Stimulated activated CD4-positive, alpha-beta T cell treated with anti-CD3 and anti-CD28 coated beads, Interleukin-12 subunit alpha, Interleukin-12 subunit beta, amount 100 ng/mL, for 48 hours (primary cell): ENCODE measurements at places on chromosomes 11 and 22.

- no peak for DNase-seq
These were observed 33.7 kb downstream of the APLP2 start for GRCh38 chr11:130103296-130103814.

GRCh38 chr11:119290894-119291497 is 25.9 kb downstream of the MCAM start:
- DNase-seq = no peak

DNA sequence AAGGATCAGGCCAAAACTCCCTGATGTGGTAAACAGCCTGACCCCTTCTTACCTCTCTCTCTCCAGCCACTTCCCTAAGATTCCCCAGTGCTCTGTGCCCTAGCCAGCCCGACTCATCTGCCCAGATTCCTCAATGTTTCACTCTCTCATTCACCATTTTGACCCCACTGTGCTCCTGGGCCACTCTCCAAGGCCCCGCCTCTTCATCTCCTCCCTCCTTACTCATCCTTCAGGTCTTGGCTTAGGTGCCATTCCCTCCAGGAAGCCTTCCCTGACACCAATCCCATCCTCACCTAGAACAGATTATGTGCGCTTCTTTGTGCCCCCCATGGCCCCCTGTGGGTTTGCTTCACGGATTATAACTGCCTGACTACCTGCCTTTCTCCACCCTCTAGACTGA is 13.2 kb downstream of the SLC43A3 start:
- no peak for DNase-seq

DNA sequence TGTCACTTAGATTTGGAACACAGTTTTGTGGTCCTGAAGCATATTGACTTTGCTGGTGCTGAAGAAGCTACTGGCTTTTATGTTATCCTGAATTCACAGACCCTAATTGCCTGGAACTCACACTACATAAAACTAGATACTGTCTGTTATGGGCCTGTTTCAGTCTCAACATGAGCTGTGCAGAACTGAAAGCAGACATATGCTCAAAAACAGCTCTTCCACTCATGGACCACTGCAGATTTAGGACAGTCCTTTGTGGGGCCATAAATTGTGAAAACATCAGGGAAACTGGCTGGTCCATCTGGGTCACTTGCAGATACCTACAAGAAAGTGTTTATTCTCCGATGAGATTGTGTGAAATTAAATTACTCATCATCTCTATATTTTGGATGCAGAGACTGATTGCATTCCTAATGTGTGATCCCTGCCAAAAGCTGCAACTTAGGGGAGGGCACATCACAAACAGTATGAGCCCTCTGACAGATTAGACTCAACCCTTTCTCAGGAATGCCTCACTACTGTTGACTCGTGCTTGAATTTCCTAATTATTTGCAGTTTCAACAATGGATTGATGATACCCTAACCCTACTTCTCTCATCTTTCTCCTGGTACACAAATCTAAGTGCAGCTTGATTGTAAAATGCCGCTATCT is 10.2 kb upstream of the CLNS1A start:
- no peak for DNase-seq

DNA sequence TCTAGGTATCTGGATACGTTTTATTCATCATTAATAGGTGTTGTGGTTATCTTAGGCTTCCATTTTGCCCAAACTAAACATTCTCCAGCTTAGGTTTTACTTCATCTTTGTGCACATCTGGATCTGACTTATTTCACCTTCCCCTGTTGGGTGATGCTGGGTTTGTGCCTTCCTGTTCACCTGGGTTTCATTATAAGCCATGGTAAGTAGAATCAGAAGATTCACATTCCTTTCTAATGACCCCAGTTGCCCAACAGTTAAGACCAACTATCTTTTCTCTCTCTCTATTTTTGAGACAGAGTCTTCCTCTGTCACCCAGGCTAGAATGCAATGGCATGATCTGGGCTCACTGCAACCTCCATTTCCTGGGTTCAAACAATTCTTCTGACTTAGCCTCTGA is 44.6 kb downstream of the LMO2 start:
- no peak for DNase-seq

- no peak for DNase-seq
These were observed 6.0 kb downstream of the VSIG2 start for GRCh38 chr11:124745835-124746620.

- DNase-seq = no peak
These were observed 29.8 kb downstream of the ZC3H12C start for GRCh38 chr11:110123003-110123402.

GRCh38 chr11:22520521-22520920 is 105.1 kb downstream of the FANCF start:
- DNase-seq = no peak

- no peak for DNase-seq
These were observed 142.4 kb downstream of the CRYBB2 start for GRCh38 chr22:25361899-25362214.

GRCh38 chr11:76218449-76219178 is 12.3 kb upstream of the WNT11 start:
- no peak for DNase-seq

DNA sequence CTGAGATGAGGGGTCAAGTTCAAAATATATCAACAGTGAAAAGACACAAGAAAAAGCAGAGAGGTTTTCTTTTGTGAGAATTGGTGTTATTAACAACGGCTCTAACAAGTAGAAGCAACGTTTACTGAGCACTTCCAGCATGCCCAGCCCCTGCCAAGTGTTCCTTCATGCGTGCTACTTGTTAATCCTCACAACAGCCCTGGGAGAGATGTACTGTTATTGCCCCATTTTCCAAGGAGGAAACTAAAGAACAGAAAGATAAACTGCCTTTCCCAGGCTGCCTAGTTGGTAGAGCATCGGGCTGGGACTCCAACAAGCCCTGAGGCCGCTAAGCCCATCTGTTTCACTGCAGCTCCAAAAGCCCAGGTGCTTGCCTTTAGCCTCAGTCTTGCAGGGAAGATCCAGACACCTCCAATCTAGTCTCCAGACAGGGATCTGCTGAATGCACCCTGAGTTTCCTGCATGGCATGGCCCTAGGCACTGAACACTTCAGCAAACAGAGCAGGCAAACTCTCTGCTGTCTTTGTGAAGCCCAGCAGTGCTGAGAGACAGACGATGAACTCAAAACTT is 25.5 kb downstream of the SPATA19 start:
- DNase-seq = no peak

GRCh38 chr11:117941163-117941707 is 12.0 kb upstream of the TMPRSS13 start:
- DNase-seq = no peak

DNA sequence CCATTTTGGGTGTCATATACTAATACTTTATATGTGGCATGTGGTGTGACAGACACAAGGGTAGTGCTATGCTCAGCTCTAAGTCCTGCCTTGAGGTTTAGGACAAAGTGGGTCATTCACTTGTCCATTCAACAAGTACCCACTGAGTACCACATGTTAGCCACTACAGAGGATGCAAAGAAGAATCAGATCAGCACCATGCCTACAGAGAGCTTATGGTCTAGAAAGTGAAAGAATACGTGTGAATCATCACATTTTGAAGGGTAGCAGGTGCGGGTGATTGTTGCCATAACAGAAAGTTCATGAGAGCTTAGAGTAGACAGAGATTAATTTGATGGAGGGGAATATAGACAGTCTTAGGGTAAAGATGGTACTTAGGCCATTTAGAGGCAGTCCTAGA is 18.3 kb downstream of the CLMP start:
- no peak for DNase-seq

- DNase-seq = no peak
These were observed 22.3 kb downstream of the SMCO4 start for GRCh38 chr11:93520726-93521509.

DNA sequence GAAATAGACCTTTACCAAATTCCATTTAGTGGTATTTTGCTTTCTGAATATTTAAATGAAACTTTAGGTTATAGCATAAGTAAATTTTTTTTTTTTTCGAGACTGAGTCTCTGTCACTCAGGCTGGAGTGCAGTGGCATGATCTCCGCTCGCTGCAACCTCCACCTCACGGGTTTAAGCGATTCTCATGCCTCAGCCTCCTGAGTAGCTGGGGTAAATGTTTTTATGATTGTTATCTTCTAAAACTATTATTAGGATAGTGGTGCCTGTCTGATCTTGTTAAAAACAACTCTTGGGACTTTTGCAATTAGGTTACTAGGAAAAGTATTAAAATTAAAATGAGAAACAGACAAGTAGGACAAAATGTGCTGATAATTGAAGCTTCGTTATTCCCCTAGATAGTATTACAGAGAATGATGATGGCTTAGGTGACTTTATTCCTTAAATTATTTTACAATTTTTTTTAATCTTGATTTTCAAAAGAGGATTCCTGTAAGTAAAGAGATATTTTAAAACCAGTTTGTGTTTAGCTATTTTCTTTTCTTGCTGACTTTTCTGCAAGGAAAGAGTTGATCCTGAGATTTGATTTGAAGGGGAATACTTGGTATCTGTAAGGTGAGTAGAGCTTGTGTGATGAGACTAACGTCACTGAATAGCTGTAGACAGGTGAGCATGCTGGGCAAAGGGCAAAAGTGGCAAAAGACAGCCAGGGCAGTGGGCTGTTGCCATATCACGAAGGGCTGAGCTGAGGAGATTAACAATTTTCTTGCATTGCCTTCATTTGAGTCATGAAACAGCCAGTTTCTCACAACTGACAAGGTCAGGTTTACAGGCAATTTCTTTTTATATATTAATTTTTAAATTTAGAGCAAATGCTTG is 20.8 kb downstream of the CRKL start:
- DNase-seq = no peak

- DNase-seq = peak; percentile 85
These were observed at the start of gene SUN2 for GRCh38 chr22:38755911-38756532. TSS of gene SUN2 (minus strand) at chr22:38755998. CDS start at chr22:38752628, 3,370 bp downstream.

DNA sequence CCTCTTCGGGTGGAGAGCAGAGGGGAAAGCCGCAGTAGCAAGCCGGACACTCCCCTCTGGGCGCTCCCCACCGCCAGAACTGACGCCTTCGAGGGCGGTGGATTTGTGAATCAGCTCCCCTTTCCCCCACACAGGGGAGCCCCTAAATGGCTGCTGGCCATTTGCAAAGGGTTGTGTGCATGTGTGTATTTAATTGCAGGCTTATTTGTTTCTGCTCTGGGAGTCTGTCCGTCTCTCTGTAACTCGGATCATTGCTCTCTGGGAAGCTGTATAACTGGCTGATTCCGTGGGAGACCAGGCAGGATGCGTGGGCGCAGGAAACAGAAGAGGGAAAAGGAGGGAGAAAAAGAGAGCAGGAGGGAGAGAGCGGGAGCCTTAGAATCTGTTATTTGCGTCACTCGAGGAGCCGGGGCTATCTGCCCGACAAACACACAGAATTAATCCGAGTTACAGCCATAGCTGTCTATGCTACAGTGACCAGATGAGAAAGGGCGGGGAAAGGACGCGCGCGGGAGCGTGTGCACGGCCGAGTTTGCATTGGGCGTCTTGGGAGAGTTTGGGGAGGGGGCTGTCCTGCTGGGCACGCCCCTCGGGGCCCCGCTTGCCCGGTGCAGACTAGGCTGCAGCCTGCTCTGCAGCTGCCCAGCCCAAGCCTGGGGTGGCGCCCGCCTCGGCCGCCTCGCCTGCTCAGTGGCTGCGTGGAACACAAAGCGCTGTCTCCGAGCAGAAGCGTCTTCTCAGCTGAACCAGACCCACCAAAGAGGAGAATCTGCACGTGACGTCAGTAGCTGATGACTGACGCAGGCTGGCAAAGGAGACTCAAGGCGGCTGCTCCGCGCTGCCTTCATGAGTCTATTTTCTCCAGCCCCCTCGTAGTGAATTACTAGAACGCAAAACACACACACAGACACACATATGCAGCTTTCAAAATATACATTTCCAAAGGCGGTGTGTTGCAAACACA is 105.3 kb upstream of the HSD17B12 start:
- DNase-seq = no peak

- DNase-seq = no peak
These were observed 1.7 kb downstream of the ANKRD13D start for GRCh38 chr11:67290801-67291200.

GRCh38 chr11:67281552-67282150 is 7.5 kb upstream of the ANKRD13D start:
- DNase-seq = no peak

DNA sequence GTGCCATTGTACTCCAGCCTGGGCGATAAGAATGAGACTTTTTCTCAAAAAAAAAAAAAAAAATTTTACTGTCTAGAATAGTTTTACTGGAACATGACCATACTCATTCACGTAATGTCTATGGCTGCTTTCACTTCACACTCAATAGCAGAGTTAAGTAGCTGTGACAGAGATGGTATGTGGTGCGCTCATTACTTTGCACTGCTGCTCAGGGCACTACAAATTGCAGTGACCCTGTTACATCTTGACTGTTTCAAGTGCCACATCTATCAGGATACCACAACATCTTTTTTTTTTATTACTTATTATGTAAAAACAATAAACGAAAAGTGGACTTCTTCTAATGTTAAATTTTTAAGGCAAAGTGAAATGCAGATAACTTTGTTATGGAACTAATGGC is 110.3 kb downstream of the ARHGAP20 start:
- no peak for DNase-seq

- DNase-seq = no peak
These were observed 3.2 kb upstream of the MTMR3 start for GRCh38 chr22:29879753-29880152.

DNA sequence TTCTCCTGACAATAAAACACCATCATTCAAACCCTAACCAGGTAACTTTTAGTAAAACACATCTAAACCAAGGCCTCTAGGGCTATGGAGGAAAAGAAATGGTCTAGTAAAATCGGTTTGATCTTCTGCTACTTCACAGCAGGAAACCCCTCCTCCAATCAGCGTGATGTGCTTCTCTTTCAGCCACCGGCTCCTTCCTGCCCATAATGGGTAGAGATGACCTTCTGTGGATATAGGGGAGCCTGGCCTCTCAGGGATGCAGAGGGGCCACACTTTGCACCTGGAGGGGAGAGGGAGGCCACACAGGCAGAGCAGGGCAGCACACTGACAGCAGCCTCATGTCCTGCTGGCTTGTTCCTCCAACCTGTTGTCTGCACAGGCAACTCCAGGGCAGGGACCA is 6.9 kb downstream of the EHD1 start:
- no peak for DNase-seq

DNA sequence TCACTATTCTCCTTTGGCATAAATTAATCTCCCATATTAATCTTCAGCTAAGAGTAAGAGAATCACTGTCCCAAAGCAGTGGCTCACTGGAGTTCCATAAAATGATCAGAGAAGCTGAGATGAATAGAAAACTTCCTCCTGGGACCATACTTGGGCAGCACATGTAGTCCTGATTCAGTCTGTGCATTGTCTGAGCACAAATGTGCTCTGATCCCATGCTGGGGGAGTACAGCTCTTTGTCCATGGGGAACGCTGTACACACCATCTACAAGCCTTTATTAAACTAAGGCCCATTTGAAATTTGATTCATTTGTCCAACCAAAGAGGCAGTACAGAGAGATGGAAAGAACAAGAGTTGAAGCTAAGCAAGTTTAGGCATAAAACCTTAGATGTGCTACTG is 147.4 kb upstream of the PGR start:
- DNase-seq = no peak

- no peak for DNase-seq
These were observed 47.9 kb downstream of the ZNF280B start for GRCh38 chr22:22460635-22461034.
